ENCODE measurements at places on chromosomes 1 and 21.

DNA sequence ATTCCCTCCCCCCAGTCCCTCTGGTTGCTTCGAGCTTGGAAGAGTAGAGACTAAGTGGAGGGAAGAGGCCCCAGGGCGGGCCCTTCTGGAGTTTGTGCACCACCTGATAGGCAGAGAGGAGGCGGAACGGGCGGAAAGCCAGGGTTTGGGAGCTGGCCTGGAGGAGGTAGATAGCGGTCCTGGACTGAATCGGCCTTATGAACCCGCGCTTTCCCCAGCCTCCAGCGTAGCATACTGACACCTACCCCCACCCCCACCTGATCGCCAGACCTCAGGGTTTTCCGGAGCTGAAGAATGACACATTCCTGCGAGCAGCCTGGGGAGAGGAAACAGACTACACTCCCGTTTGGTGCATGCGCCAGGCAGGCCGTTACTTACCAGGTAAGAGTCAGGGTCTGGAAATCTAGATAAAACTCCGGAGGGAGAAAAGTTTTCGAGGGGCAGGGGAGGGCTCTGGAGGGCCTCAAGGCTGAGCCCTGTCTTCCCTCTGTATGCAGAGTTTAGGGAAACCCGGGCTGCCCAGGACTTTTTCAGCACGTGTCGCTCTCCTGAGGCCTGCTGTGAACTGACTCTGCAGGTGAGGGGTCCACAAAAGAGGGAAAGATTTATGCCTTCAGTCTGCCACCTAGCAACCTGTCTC lies 705 bp downstream of the UROD start:
- DNase-seq, result no peak

- no peak for DNase-seq
These were observed 59.4 kb downstream of the SLC66A1 start for GRCh38 chr1:19371226-19372135.

GRCh38 chr1:199774433-199775089 lies 252.9 kb upstream of the NR5A2 start:
- DNase-seq, result no peak

DNA sequence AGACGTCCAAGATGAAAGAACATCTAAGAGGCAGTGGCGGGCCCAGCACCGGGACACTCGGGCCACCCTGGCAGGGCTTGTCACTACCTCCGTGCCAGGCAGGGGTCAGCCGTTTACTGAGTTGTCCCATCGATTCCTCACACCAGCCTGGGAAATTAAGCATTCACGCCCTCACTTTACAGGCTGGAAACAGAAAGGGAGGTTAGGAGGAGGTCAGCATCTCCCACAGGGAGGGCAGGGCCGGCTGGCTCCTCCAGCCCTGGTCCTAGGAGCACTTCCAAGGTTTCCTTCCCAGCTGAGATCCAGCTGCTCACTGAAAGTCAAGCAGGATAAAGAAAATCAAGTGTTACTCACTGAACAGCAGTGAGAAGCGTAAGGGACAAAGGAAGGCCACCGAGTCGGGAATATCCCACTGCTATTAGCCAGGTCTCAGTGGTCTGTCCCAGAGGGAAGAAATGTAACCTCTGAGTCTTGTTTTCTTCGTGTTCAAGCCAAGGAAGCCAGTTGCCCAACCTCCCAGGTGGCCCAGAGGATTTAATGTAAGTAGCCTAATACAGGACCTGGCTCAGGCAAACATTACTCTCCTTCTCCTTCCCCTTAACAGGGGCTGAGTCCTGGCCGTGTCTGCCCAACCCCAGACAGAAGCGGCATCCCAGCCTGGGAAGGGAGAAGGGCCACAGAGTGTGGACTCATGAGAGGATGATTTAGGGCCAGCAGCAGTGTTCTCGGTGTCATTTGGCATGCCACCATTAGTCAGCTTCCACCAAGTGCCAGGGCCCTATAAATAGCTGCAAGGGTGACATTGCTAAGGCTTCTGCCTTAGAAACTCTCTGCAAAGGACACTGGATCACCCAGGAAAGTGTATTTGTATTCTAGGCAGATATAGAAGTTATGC lies 203.1 kb upstream of the GALNT2 start:
- DNase-seq, result no peak

- no peak for DNase-seq
These were observed 252.3 kb upstream of the ZP4 start for GRCh38 chr1:238143038-238143437.

GRCh38 chr1:85397490-85398032 lies 67.4 kb downstream of the DDAH1 start:
- DNase-seq, result no peak

DNA sequence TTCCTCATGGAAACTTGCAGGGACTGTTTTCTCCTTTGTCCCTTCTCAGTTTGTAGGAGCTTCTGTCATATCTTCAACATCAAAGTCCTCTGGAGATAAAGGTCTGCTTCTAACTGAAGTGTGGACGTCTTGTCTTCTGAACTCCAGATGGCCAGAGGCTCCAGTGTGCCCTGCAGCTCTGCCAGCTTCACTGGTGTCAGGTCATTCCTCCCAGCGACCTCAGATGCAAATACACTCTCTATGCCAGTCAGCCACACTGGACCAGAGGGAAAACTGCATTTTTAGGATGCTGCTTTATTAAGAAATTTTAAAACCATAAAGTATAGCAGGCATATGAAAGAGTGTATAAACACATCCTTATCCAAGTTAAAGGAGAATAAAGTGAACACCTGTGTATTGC lies 78.5 kb upstream of the ADAR start:
- DNase-seq, result no peak

DNA sequence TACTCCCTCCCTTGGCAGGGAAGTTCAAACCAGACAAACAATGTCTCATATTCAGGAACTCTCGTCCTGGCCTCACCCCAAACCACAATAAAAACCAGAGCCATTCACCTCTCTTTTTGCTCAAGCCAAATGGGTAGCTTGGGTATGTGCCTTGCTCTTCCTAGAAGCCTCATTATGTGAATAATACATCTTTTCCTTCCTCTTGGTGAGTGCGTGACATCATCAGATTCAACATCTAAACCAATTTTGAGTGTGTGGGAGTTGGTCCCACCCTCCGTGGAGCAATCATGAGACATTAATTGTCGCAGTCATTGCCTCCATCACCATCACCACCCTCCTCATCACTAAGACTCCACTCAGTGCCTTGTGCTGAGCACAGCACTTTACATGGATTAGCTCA lies 482.9 kb downstream of the PTPRU start:
- DNase-seq, result no peak

DNA sequence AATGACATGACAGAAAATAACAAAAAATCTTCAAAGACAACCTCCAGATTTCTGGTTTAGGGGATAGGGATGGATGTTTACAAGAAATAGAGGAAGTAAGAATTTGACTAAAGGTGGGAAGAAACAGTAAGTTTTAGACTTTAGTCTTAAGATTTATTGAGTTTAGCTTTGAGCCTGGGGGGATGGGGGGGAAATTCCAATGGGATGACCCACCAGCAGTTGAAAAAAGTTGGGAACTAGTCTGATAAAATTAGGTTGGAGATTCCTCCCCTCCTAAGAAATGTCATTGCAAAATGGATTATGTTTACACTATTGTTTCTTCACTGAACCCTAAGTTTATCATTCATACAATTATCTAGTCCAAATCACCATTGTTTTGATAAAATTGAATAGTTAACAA lies 28.4 kb downstream of the WDR26 start:
- no peak for DNase-seq

DNA sequence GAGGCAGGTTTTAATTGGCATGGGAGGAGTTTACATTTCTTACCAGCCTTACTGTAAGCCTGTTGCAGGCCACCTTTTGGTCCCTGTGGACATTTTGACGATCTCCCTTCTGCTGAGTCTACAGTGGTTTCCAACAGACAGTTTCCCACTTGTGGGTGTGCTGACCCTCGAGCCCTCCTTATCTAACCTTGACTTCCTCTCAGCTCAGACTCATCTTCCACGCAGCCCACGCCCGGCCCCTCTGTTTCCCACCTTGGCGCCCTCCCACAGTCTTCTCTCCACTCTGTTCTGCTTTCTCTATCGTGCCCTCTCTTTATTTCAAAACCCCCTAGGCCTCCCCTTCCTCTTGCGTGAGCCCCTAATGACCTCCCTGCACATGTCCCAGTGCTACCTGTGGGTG lies 6.1 kb upstream of the ARL8A start:
- no peak for DNase-seq

GRCh38 chr1:220957233-220957605 lies 78.0 kb downstream of the HLX start:
- no peak for DNase-seq

GRCh38 chr1:230728710-230729392 lies 14.9 kb upstream of the AGT start:
- no peak for DNase-seq

DNA sequence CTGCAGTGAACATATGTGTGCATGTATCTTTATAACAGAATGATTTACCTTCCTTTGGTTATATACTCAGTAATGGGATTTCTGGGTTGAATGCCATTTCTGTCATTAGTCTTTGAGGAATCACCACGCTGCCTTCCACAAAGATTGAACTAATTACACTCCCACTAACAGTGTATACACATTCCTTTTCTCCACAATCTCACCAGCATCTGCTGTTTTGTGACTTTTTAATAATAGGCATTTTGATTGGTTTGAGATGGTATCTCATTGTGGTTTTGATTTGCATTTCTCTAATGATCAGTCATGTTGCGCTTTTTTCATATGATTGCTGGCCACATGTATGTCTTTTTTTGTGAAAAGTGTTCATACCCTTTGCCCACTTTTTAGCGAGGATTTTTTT lies 680.5 kb downstream of the PTPRC start:
- no peak for DNase-seq

DNA sequence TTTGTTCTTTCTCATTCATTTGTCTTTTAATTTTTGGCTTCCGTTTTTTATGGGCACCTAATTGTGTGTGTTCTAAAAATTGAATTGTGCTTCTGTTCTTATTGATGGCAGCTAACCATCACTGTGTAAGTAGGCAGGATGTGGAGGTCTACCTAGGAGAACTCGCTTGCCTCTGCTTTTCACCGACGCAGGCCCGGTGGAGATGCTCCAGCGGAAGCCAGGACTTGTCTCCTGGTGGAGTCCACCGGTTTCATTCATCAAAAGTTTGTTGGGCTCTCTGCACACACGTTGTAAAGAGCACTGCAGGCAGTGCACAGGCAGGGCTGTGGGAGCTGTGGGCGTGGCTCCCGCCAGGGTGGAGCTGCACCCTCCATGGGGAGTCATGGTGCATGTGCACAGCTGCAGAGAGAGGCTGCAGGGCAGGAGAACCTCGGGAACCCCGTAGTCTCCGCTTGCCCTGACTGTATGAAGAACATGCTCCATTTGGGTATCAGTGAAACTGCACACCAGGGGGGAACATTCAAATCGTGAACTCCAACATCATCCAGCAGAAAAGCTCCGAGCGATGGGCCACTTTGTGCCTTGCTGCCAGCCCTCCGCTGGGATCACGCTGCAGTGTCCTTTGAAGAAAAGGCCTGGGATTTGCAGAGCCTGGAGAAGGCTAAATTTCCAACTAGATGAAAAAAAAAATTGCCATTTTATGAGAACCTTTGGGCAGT lies 6.0 kb upstream of the C1orf174 start:
- DNase-seq, result no peak

GRCh38 chr21:29260461-29260860 lies 38.3 kb upstream of the BACH1 start:
- no peak for DNase-seq

GRCh38 chr1:240824238-240824637 lies 212.3 kb upstream of the GREM2 start:
- no peak for DNase-seq

DNA sequence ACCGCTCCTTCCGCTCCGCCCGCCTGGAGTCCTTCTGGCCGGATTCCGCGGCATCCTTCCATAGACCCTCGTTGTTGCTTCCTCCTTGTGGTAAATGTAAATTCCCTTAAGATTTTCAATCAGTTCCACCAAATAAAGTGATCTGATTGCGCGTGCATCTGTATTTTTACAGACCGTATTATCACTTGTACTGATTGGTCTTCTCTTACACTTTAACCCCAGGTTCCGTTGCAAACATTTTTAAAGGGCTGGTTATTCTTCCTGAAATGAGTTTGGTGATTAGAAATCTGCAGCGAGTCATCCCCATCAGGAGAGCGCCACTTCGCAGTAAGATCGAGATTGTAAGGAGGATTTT lies 483 bp downstream of the YBEY start:
- DNase-seq, result no peak

DNA sequence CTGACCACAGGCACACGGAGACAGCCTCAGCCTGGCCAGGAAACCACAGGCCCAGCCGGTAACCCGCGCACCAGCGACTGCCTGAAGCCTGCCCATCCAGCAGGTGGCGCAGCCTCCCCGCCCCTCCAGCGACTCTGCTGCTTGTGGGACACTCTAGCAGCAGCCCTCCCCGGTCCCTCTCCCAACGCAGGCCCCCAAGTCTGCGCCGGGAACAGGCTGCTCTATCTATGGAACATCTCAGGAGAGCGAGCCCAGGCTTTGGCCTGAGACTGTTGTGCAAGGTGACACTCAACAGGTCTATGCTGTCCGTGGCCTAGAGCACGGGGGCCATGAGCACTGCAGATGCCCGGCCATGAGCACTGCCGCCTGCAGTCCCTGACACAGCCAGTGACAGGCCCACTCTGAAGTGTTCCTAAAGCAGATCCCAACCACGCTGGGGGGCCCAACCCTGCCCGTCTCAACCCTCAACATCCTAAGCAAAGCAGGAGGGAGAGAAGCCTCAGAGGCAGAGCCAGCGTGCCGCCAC lies 28.4 kb downstream of the WDR4 start:
- no peak for DNase-seq

DNA sequence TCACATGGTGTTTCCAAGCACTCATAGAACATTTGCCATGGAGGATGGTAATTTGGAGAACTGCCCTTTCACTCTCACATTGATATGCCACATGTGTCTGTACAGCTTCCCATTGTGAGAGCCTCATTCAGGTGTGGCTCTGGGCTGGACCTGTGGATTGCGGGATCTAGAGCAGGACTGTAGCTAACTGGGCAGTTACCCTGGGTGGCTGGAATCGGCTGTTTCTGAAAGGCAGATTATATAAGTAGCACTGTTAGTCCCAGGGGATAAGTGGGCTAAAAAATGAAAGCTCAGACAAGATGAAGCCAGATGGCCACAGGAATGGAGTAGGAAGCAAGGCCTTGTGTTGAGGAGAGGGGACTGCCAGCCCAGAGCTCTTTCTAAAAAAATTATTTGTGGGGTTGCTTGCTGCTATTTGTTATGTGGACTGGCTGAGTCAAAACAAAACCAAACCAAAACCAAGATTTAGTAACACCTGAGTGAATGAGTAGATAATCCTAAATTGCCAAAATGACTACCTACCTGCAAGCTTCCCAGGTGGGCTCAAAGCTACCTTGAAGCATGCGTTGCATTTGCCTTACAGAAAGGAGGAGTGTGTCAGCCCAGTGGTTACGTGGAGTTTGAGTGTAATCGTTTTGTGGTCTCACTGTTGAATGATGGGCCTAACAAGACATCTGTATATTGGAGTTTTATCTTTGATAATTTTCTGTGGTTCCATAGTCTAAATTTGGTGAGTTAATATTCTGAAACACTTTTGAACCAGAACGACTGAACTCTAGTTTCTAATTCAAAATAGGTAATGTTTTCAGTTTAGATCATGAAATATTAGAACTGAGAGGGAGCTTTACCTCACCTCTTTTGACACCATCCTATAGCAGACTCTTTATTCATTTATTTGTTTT lies 58.0 kb downstream of the SDCCAG8 start:
- no peak for DNase-seq

- no peak for DNase-seq
These were observed 159.6 kb upstream of the VAMP3 start for GRCh38 chr1:7611421-7612010.

GRCh38 chr1:183043872-183044854 lies 20.9 kb downstream of the LAMC1 start:
- no peak for DNase-seq

GRCh38 chr1:16174886-16175598 lies 19.2 kb upstream of the EPHA2 start:
- DNase-seq, result no peak

GRCh38 chr1:209674957-209675564 lies at the start of gene G0S2:
Gene G0S2 (plus strand): TSS chr1:209675412. CDS start chr1:209675685, 273 bp downstream.
- peak; percentile 47 for DNase-seq
